ENCODE measurements at places on chromosomes 2 and 18.

GRCh38 chr2:23429036-23429435 lies 44.1 kb downstream of the KLHL29 start:
- DNase-seq, result no peak

- DNase-seq, result no peak
Observed at GRCh38 chr2:239589270-239589825, 188.5 kb upstream of the HDAC4 start.

GRCh38 chr2:55063226-55063625 lies 13.0 kb upstream of the RTN4 start:
- no peak for DNase-seq

DNA sequence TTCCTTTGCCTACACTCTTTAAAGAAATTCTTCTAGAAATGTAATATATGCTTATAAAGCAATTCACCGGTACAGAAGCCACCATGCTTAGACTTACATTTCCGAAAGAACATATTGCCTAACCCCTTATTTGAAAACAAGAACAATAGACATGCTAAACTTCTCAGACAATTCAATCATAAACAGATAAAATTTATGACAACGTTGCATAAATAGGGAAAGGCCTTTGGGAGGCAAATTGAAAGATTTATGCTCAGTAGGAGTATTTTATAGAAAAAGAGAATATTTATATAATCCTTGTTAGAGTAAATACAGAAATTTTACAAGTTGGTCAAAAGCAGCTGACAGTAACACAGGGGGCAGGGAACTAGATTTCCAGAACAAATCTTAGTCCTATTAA lies 16.2 kb upstream of the MEP1B start:
- DNase-seq, result no peak

- DNase-seq, result no peak
Observed at GRCh38 chr2:70328921-70329561, 27.2 kb upstream of the FAM136A start.

All from naive thymus-derived CD8-positive, alpha-beta T cell (primary cell).